Stimulated activated CD4-positive, alpha-beta T cell treated with anti-CD3 and anti-CD28 coated beads, Interleukin-12 subunit alpha, Interleukin-12 subunit beta, amount 100 ng/mL, for 48 hours (primary cell): ENCODE measurements at places on chromosomes 2 and 18.

- no peak for DNase-seq
Measured at GRCh38 chr2:109427661-109428091, 186.1 kb downstream of the SEPTIN10 start.

DNA sequence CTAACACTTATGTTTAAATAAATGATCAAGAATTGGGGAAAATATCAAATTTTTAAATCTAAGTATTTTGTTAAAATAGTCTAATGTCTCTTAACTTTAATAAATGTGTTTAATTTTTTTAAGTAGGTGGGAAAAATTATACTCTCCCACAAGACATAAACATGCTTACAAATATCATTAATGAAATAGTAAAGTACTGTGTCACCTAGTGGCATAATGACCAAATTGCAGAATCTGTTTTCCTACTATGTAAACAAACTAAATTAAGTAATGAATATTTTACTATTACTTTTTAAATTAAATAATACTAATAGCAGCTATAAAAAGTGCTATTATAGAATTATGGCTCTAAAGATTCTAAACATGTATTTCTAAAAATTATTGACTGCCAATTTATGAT lies 52.0 kb upstream of the CHAC2 start:
- DNase-seq: no peak

- DNase-seq: no peak
Measured at GRCh38 chr2:55518841-55519165, 715 bp upstream of the CFAP36 start.

GRCh38 chr2:62475172-62476011 lies 30.6 kb downstream of the TMEM17 start:
- no peak for DNase-seq

DNA sequence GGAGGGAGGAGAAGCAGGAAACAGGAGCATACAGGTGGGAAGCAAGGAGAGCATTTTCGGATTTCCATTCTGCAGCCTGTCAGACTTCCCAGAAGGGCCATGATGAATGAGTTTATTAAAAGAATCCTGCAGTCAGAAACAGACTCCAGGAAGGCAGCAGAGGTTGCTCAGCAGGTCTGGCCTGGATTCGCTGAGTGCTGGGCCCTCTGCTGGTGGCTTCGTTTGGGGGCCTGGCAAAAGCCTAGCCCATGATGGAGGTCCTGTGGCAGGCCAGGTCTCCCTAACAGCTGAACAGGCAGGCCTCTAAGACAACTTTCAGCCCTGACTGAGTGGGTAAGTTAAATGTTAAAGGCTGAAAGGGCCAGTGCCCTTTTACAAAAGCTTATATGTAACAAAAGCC lies 108.2 kb upstream of the CAPN13 start:
- DNase-seq: no peak

DNA sequence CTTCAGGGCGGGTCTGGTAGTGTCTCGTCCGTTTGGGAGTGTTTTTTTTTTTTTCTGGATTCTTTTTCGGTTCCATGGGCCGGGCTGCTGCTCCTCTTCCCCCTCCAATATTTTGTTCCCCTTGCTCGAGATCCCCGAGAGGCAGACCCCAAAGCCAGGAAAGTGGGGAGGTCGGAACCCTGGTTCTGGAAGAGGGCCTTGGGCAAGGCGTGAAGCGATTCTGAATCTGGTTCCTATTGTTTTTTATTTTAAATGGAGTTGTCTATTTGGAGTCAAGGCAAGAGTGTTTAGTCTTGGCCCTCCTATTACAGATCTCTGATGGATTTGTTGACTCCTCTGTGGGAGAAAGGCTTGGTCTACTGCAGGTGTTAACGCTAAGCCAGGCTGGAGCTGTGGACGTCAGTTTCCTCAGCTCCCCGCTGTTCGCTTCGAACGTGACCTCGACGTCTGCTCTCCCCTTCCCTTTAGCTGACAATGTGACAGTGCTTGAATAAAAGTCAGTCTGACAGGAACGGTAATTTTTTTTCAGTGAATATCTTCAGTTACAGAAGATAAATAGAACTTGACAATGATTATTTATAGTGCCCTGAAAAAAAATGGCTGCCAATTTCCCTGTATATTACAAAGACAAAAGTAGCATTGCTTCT lies 683 bp upstream of the DNAJC27 start:
- DNase-seq: no peak

- no peak for DNase-seq
Measured at GRCh38 chr2:7801212-7801611, 880.6 kb upstream of the ID2 start.

DNA sequence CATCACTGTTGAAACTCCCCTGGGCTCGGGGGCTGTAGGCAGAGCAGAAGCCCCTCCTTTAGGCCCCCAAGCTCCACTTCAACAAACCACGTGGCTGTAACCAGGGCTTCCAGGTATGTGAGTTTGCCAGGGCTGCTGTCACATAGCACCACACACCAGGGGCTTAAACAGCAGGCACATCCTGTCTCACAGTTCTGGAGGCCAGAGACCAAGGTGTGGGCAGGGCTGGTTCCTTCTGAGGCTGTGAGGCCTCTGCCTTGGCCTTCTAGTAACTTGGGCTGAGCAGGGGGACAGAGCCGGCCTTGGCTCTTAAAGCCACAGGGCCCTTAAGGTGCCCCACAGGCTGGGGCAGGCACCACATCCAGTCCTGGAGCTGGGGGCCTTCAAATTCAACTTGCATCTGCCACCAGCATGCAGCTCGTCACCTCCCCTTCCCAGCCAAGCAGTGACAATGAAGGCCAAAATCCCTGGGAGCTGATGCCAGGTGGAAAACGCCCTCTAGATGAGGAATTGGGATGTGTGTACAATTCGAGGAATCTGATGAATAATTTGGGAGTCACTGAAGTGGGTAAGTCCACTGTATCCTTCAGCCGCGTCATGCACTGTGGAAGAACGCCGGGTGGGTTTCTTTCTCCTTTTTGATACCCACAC lies 104.2 kb upstream of the ODC1 start:
- DNase-seq: no peak

DNA sequence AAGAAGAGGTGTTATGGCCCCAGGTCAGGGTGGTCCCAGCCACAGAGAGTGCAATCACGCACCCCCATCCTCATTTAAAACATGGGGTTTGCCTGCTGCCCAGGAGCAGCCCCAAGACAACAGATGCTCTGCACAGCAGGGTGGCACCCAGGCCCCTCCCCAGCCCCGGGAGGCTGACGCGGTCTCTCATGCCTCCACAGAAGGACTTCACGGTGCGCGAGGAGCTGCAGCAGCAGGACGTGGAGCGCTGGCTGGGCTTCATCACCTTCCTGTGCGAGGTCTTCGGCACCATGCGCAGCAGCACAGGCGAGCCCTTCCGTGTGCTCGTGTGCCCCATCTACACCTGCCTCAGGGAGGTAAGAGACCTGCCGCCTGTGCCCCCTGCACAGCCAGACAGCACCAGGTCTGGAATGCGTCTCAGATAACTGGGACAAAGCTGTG lies 133.7 kb downstream of the SMAD7 start:
- no peak for DNase-seq

DNA sequence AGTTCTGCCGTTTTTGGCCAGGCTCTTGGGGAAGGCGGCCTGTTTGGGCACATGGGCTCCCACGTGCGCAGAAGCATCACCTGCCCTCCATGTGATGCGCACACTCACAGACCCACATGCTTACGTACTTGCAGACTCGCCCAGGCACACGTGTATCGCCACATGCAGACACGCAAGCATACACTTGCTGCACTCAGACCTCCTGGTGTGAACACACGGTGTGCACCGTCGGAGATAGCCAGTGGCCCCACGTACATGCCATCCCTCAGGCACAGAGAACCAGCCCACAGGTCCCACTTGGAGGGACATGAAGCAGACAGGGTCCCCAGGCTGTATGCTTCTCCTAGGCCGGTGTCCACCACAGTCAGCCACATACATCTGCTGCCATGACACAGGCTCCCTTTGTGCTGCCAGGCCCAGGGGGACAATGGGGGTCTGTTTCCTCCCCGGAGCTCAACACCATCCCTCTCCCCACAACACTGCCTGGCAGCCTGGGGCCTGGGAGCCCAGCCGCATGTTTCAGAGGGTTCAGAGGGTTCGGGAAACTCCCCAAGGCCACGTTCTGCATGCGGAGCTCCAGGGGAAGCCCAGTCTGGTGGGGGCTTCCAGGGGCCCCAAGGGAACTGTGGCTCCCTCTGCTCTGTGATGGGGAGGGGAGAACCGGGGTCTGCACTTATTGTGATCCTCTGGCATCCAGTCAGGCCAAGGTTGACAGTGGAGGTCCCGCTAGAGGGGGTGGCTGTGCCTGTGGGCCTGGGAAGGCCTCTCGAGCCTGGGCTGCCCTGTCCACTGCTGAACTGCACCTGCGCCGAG lies 208.1 kb upstream of the HAAO start:
- DNase-seq: no peak

- DNase-seq: no peak
Measured at GRCh38 chr2:54419855-54420523, 36.1 kb upstream of the SPTBN1 start.

DNA sequence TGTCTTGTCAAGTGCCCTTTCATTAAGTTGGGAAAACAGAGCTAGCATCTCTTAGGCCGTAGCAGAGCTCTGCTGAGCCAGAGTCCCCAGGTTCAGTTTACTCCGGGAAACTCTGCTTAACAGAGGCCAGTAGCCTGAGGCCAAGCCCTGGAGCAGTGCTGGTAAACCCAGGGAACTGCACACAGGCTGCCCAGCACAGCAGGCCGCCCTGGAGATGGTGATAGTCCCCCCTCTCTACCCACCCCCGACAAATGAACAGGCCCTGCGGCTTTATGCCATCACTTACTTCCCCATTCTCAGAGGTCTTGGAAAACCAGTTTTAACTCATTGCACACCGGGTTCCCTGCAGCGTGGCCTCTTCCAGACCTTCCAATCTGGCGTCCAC lies 3.5 kb downstream of the CNNM4 start:
- DNase-seq: no peak

DNA sequence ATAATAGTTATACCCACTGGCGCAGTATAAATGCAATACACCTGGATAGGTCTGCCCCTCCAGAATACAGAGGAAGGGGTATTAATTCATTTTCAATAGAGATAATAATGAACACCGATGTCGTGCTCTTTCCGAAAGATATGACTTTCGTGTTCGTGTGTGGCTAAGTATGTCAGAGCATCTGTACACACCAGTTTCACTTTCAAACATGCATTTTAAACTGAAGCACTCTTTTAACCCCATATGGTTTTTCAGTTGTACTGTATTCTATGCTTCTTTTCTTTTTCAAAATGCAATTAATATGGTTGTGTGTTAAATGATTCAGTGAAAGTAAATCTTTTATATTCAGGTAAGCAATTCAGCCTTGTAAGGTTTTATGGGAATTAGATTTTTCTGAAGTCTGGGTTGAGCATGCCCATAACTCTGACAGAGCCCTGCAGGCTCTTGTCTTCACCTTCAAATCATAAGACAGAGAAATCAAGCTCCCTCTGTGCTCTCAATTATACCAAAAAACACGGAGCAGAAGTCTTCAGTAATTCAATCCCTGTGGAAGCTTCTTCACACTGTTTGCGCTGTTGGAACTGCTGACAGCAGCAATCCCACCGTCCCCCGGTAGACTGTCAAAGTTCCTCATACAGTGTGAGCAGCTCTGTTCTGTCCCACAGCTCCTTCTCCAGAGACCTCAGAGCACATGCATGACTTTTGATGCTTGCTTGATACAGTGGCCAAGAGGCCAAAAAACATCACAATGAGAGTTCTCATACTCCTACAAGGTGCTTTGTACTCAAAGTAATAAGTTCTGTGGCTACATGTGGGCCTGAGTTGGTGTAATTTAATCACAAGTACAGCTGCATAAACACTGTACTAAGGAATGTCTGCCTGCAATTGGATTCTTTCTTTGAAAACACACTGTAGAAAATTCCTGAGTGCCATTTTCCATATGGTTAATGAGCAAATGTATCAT lies 186.8 kb downstream of the ZNF521 start:
- DNase-seq: no peak

DNA sequence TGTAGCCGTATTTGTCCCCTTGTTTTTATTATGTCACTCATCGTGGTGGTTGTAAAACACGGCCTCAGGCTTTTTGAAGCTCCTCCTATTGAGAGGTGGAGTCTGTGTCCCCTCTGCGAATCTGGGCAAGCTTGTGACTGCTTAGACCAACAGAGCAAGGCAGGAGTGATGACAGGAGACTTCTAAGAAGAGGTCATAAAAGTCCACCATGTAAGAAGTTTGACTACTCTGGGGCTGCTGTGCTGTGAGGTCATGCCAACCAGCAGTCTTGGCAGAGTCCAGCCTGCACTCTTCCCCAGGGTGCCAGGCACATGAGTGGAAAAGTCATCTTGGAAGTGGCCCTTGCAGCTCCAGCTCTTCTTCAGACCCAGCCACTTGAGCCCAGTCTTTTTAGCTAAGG lies 83.8 kb upstream of the SPTBN1 start:
- DNase-seq: no peak

GRCh38 chr2:78416625-78417300 lies 608.7 kb upstream of the REG3G start:
- DNase-seq: no peak

DNA sequence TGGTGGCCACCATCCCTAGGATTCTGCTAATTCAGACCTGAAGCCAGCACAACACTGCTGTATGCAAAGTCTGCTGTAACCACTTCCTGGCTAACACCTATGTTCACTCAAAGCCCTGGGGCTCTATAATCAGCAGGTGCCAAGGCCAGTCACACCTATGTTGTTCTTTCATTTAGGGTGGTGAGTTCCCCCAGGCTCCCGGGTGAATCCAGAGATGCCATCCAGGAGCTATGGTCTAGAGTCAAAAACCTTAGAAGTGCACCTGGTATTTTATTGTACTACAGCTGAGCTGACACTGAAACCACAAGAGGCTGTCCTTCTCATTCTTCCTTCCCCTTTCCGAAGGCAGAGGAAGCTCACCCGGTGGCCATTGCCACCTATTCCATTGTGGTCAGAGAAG lies 46.2 kb upstream of the CCDC141 start:
- DNase-seq: no peak

DNA sequence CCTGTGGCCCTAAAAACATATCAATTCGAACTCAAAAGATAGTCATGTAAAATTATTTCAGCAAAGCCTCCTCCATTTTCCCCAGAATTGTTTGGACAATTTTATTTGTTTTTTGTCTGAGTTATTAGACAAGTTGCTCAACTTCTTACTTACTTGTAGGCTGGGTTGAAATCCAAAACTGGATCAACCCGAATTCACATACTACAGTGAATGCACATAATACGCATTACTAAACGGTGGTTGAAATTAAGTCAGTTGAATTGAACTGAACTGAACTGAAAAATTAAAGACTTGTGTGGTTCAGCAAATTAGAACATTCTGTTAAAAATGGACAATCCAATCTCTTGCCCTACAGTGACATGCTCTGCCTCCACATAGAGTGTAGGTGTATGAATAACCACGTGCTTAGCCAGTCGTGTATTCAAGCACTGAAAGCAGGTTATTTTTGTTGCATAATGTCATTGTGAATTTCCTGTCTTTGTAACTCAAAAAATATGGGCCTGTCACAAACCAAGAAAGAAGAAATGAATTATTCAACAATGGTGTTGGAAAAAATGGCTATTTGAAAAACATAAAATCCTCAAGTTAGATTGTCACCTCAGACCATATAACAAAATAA lies 441.0 kb downstream of the TXNL1 start:
- DNase-seq: no peak
